Foreskin keratinocyte (primary cell): ENCODE measurements at places on chromosomes 13 and 19. TPM values are rescaled to one million over a fixed set of nuclear protein-coding genes. Genes with fewer than 3 reads are reported as not detected.

DNA sequence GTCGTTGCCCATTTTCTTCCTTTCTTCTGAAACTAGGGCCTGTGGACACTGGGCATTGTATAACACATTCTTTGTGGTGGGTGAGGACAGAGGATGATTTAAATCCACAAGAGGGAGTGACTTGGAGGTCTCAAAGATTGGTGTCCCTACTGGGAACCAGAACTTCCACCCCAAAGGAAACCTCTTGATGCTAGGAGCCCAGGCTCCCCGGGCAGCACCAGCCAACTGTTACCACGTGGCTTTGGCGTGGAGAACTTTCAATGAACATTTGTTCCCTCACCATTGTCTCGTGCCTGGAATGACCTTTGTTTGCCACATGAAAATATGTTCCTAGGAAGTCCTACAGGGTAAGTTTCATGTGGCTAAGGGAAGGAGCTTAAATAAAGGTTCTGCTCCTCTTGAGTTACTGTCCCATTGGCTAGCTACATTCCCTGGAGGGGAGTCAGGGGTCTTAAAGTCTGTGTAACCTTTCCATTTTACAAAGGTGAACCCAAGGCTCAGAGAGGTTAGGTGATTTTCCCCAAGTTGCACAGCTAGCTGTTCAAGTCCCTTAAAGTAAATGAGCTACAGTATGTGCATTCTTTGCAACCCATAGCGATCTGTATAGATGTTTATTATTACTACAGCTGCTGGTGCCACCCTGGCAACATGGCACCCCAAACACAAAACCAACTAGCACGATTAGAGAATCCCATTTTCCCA is 5.0 kb upstream of the CDX2 start:
- DNase-seq: no peak

GRCh38 chr19:33767898-33768413 is 28.7 kb upstream of the KCTD15 start:
- DNase-seq: no peak

DNA sequence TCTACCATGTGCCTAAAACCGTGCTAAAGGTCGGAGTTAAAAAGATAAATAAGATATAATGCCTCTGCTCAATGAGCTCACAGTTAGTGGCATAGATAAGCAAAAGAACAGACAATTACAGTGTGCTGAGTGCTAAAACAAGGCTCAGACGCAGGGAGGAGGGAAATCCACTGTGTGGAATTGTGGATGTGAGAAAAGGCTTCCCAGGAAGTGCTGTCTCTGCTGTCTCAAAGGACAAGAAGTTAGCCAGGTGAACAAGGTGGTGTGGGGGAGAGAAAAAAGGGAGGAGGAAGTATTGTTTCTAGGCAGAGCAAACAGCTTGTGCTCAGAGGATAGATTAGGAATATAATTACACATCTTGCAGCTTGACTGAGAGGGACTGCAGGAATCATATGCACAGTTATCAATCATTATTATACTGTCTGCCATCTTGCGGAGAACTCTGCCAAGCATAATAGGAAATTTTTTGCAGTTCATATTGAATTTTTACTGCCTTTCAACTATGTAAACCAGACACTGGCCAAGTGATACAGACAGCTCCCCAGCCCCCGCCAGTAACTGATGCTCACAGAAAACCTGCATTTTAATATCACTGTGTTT is 9.3 kb downstream of the C13orf42 start:
- no peak for DNase-seq

The CATSPERD gene
- not detected in 2 replicates for total RNA-seq

- no peak for DNase-seq
Observed at GRCh38 chr19:14441041-14441938, 8.2 kb downstream of the PKN1 start.

- no peak for DNase-seq
Observed at GRCh38 chr19:51507640-51508058, 6.0 kb upstream of the SIGLEC12 start.

GRCh38 chr13:50361282-50361681 is 346.0 kb downstream of the KCNRG start:
- DNase-seq: no peak

GRCh38 chr13:110624766-110625756 is 9.7 kb downstream of the NAXD start:
- no peak for DNase-seq

GRCh38 chr19:7214324-7215089 is 79.7 kb downstream of the INSR start:
- DNase-seq: no peak

The PNMA8B gene
- total RNA-seq: 0.07 and 0.10 TPM in 2 replicates

GRCh38 chr13:78032132-78032531 is 113.5 kb upstream of the EDNRB start:
- no peak for DNase-seq

- no peak for DNase-seq
Observed at GRCh38 chr19:45172173-45172572, 5.9 kb downstream of the TRAPPC6A start.

The SMIM24 gene
- total RNA-seq: not detected in 2 replicates

The ZNF878 gene
- 0.61 and 0.71 TPM in 2 replicates for total RNA-seq

The FUT6 gene
- not detected in 2 replicates for total RNA-seq

DNA sequence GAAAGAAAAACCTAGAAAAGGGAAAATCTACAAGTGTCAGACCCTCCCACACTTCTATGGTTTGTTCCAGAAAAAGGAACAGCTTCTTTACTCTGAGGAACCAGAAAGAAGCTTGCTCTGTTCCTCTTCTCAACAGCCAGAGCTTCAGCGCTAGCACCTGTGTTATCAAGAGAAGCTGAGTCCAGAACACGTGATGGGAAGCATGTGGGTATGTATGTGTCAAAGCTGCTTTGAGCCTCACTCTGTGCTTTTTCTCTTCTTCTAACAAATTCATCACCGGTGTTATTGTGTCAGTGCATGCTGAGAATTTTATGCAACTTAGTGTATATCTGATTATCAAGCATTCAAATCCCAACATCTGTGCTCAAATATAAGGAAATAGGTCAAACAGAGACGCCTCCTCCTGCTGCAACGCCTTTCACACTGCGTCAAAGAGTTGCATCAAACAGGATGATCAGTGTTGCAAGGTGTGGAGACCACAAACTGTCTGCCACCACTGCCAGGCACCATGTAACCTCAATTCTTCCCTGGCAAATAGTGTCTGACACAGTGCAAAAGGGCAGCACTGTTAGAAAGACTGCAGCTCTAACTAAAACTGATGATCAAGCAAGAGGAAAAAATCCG is 83.9 kb downstream of the LRRC63 start:
- DNase-seq: peak; percentile 35
